ENCODE measurements at places on chromosomes 3 and 15.

- no peak for DNase-seq
Measured at GRCh38 chr3:128170866-128171516, 17.7 kb downstream of the EEFSEC start.

GRCh38 chr15:89400116-89400781 is 65.6 kb upstream of the POLG start:
- no peak for DNase-seq

- DNase-seq, result no peak
Measured at GRCh38 chr3:53286727-53287126, 30.9 kb upstream of the TKT start.

DNA sequence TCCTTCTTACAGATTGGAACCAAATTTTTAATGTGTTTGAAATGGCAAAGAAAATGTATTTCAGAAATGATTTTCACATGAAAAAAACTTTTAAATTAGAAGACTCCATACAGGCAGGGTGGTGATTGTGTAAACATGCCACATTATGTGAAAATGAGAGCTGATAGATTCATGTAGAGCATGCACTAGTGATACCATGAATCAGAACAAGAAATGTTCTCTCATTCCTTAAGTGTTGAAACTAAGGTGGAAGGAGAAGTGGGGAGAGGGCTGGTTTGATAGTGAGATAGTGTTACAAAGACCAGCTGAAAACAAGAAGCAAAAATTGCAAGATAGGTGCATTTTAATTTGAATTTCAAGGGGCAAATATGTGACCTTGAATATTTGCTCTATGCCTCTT is 100.3 kb downstream of the CCNL1 start:
- no peak for DNase-seq

Data from CD4-positive, alpha-beta T cell treated with Interleukin-12 subunit alpha and Interleukin-12 subunit beta, for 1 hour (primary cell).